ENCODE measurements at places on chromosomes 6 and 20.

DNA sequence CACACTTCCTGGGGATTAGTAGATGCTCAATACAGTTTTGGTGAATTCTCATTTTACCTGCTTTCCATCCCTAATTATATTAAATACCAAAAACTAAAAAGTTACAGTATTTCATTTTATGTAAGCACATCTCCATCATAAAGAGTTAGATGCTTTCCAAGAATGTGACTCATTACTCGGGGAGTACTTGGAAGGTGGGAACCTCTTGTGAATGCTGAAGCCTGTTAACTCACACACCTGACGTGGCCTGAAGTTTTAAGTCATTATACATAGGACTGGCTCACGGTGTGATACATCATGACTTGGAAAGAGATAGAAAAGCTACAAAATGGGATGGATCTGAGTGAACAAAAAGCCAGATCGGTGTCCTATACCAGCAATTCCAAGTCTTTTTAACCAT is 2.2 kb upstream of the OSER1 start:
- no peak for DNase-seq

- DNase-seq, result no peak
Observed at GRCh38 chr20:4567170-4567569, 154.5 kb upstream of the PRND start.

DNA sequence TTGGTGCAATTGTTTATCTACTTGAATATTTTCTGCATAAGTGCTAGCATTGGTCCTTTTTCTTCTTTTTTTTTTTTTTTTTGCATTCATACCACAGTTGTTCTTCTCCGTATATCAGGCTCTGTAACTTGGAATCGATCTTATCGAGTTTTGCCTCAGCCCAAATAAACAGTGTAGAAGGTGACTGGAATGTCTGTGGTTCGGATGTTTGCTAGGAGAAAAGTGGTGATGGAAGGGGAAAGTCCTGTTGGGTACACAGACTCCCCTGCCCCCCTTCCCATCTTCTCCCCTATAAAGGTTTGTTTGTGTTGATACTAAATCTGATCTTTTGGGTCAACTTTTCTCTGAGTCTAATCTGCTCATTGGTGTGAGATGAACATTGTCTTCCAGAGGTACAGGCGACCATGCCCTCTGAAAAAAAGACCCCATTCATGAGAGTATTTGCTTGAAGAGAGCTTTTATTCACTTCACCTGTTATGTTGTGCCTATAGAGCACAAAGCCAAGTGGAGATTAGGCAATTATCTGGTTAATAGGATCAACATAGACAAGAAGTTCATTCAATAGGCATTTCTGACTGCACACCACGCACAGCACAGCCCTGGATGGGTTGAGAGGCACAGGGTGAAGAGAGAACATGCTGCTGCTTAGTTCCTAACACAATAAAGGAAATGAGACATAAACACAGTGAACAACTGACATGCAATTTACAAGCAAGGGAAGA is 620.0 kb downstream of the PKHD1 start:
- DNase-seq, result no peak

DNA sequence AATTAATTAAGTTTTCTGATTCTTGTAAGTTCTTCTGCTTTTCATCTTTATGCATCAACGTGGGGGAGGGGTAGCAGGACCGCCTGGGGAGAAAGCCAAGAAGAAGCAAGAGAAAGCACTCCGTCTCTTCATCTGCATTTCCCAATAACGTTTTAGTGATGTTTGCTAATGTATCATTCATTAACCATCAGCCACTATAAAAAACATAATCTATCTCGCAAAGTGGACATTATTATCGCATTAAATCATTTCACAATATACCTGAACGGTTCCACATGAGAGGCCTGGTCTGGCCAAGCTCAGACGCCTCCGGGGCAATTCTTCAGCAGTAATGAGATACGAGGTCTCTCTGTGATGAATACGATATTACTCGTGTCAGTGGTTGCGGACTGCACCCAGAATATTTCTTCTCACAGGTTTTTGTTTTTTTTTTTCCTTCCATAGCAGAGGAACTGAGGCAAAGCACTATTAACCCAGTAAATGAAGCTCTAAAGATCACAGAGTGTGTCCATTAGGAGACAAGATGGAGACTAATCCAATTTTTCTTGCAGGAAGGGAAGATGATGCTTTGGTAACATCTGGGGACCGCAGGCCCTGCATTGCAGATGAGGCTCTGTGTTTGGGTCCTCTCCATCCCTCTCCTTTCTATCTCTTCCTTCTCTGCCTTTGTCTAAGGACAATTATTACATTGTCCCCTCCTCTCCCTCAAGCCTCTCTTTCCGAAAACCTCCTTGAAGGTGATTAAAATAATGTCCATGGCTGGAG is 156.1 kb downstream of the SLC35B3 start:
- no peak for DNase-seq

- no peak for DNase-seq
Observed at GRCh38 chr6:105804424-105804823, 281.7 kb upstream of the PRDM1 start.

- no peak for DNase-seq
Observed at GRCh38 chr6:71157345-71157744, 131.3 kb upstream of the OGFRL1 start.

- DNase-seq, result no peak
Observed at GRCh38 chr6:3712827-3713665, 38.5 kb downstream of the PXDC1 start.

GRCh38 chr6:99614430-99615186 is 8.0 kb downstream of the PRDM13 start:
- DNase-seq, result peak; percentile 77

DNA sequence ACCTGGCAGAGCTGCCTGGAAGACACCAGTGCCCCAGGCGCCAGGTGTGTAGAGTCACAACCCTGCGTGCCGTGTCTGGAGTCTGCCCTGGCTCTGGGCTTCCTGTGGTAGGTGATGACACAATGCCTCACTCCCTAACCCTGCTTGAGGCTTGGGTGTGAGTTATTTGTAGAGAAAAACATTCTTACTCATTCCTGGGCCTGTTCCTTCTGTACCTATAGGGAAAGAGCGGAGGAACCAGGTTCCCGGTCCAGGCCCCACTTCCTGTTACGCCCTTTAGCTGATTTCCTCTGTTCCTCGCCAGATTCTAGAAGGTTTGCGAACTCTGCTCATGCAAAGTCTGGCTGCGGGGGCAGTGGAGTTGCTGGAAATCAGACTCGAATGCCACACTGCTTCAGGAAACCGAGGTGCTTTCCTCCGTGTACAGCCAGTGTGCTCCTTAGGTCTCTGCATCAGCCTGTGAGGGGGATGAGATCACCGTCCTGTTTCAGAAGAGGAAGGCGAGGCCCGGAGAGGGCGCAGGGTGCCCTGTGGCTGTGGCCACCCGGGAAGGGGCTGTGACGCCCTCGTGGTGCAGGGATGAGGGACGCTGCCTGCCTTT is 67.1 kb upstream of the DUSP22 start:
- peak; percentile 66 for DNase-seq

DNA sequence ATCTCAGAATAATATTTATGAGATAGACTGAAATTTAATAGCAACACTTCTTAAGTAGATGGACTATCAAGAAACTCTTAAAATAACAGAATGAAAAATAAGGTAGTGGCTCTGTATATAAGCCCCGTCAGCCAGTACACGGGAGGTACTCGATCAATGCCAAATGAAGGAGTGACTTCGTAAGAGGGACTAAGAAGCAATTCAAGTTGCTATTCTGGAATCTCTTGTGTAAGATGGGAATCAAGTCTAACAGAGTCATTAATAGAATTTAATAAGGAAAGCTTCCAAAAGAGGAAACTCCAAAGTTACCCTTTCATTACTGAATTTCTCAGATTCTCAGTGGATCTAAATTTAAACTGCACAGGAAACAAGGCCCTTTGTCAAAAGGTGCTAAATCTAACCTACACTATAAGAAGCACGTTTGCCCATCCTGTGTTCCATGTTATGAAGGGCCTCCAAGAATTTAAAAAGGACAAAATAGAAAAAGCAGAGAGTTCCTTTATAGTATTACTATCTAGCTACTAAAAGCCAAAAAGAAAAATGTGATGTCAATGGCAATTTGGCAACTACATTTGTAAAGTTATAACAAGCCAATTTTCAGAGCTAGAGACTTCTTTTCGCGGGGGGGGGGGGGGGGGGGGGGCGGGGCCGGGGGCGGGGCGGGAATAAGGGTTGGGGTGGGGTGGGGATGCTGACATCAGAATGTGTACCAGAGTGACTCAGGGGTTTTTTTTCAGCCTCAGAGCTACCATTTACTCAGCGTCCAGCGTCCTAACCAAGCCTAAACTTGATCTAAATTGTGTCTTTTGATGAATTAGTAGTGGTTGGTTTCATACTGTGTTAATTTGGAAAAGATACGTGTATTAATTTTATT is 200.6 kb downstream of the GMPR start:
- DNase-seq, result no peak

GRCh38 chr20:62929051-62929538 is 2.8 kb upstream of the DIDO1 start:
- DNase-seq, result peak; percentile 93

- no peak for DNase-seq
Observed at GRCh38 chr6:167575158-167575696, 250.3 kb downstream of the TTLL2 start.

GRCh38 chr6:113529196-113529595 is 327.9 kb upstream of the MARCKS start:
- no peak for DNase-seq

DNA sequence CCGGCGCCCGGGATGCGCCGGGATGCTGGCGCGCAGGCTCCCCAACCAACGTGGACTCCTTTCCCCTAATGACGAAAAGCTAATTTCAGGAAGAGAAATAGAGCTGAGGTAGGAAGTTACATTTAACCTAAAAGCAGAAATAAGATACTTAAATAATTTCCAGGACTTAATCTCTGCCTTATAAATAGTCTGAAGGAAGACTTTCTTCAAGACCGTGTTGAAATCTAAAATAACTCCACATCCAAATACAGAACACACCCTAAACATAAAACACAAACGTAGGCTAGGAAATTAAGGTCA is 1.3 kb downstream of the ASF1A start:
- no peak for DNase-seq

GRCh38 chr6:90415178-90415577 is 118.5 kb upstream of the BACH2 start:
- no peak for DNase-seq

GRCh38 chr6:12483712-12484111 is 193.6 kb downstream of the EDN1 start:
- DNase-seq, result peak; percentile 59

- DNase-seq, result no peak
Observed at GRCh38 chr6:134309983-134310605, 7.8 kb downstream of the SGK1 start.

- DNase-seq, result no peak
Observed at GRCh38 chr6:69623357-69623756, 173.5 kb downstream of the LMBRD1 start.

GRCh38 chr6:110537208-110538123 is 61.1 kb upstream of the SLC22A16 start:
- peak; percentile 76 for DNase-seq

DNA sequence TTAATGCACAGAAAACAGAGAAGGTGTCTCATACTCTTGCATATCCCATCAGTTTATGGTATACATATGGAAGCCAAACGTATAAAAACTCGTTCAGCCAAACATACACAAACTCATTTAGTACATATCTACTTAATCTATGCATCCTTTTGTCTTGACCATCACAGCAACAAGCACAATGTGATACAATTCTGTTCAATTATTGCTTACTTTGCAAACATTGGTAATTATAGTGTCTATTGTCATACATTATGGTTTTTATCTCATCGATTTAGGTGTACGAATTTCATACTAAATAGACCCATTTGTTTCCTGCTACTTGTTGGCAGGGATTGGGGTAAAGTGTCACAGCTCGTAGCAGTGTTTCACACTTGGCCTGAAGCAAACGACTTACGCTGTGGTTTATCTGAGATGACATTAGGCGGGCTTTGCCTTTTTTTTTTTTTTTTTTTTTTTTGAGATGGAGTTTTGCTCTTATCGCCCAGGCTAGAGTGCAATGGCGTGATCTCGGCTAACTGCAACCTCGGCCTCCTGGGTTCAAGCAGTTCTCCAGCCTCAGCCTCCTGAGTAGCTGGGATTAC is 425.9 kb upstream of the JARID2 start:
- no peak for DNase-seq

GRCh38 chr20:59406446-59406845 is 106.0 kb downstream of the EDN3 start:
- DNase-seq, result no peak

DNA sequence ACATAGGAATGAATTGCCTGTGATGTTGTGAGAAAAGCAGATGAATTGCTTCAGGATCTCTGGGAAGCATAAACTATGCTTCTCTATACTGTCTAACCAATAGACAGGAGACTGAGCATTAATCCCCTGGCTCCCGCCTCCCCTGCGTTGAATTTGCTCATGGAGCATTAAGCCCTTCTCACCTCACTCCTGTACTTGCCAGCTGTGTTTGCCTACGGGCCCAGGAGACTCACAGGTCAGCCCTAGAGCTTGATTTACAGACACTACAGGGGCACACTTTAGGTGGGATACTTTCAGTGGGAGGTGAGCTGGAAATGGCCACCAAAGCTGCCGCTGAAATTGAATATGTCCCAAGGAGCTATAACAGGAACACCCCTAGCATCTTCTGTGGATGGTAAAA is 418.7 kb downstream of the CBLN4 start:
- no peak for DNase-seq

GRCh38 chr6:10000551-10000950 is 414.3 kb downstream of the TFAP2A start:
- no peak for DNase-seq

DNA sequence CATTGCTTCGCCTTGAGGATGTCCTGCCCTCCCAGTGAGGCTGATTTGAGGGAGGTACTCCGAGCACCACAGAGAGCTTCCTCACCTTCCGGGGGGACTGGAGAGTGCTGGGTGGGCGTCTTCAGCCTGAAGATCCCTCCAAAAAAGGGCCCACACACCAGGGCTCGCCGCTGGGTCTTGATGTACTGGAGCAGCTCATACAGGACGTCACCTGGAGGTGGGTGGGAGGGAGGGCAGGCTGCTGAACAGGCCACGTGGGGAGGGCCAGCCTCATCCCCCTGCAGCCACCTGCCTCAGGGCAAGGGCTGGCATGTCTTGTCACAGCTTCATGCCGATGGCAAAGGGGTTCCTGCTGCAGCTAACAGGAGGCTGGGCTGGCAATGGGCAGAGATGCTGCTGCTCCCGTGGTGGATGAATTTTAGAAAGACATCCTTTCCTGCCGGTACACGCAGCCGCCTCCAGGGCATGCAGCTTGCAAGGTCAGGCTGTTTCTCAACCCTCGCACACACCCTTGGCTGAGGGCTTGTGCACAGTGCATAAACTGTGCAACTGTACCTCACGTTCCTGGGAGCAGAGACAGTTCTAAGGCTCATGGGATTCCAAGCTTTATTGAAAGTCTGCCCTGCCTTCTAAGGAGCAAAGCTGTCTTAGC is 14.0 kb downstream of the ETV7 start:
- peak; percentile 70 for DNase-seq

DNA sequence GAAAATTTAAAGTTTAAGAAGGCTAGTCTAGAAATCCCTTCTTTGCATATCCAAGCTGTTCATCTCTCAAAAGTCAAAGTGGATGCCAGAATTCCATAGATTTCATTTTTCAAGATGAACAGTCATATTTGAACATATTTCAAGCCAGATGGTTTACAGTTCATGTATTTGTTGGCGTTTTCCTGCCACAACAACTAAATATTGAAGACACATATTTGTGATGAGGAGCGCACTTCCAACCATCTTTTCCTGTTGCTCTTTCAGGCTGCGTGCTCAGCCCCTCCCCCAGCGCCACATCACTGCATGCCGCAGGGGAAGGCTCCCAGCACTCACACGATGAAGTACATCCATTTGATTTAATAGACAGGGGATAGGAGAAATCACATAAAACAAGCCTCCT is 5.9 kb upstream of the NOX3 start:
- no peak for DNase-seq
